Lower lobe of right lung (tissue), 2 donors: ENCODE measurements at places on chromosomes 2 and 18. TPM values are rescaled to one million over a fixed set of nuclear protein-coding genes. Genes with fewer than 3 reads are reported as not detected.

- no peak for DNase-seq
Measured at GRCh38 chr2:460861-461260, 173.0 kb upstream of the ALKAL2 start.

DNA sequence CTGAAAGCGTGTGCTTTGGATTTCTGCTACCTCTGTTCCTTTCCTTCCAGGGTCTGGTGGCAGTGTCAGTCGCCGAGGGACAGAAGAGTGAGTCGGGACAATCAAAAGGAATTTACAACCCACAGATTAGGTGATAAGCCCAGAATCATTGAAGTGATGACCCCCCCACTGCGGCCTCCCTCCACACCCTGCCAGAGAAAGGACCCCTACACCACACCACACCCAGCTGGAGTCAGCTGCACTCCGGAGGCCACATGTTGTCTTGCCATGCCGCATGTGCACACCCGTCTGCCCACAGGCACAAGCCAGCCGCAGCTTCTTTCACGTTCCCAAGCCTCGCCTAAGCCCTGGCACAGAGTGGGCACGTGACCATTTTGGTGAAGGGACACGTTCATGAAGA is 366.8 kb upstream of the SALL3 start:
- DNase-seq = no peak

GKN2 gene
- 53.3 TPM for total RNA-seq

CNGA3 gene
- 0.18 TPM for total RNA-seq

DNA sequence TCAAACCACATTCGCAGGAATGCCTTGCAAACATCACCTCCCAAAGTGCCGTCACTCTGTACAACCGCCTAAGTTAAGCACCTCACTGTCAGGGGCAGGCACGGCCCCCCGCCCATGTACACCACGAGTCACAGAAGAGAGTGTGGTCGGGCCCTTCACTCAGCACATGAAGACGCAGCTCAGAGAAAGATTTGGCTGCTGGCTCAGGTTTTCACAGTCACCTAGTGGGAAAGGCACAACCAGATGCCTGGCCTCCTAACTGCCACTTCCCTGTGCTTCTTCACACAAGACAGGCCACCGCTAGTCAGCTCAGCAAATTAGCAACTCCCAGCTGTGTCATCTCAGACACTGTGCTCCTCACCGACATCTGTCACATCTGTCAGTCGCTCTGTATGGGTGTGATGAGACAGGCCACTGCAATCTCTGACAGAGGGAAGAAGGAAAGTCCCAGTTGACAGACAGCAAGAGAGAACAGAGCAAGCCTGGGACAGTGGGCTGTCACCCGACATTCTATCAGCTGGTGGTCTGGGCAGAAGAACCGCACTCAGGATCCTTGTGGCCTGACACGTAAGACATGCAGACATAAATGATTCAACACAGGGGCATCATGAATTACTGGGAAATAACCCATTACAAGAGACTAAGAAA is 60.8 kb downstream of the CRACDL start:
- DNase-seq = no peak

DNA sequence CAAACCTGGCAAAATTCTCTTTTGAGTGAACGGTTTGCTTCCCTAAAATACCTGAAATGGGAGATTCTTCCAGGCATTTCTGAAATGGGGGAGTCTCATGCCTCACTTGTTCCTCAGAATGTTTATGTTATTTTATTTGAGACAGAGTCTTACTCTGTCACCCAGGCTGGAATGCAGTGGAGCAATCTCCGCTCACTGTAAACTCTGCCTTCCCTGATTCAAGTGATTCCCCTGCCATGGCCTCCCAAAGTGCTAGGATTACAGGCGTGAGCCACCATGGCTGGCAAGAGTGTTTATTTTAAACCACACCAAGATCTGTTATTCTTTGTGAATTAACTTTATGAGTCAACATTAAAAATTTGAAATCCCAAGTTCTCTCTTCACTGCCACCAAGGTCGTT is 6.4 kb upstream of the FHL2 start:
- DNase-seq = no peak

UGT1A8 gene
- not detected for total RNA-seq

DNA sequence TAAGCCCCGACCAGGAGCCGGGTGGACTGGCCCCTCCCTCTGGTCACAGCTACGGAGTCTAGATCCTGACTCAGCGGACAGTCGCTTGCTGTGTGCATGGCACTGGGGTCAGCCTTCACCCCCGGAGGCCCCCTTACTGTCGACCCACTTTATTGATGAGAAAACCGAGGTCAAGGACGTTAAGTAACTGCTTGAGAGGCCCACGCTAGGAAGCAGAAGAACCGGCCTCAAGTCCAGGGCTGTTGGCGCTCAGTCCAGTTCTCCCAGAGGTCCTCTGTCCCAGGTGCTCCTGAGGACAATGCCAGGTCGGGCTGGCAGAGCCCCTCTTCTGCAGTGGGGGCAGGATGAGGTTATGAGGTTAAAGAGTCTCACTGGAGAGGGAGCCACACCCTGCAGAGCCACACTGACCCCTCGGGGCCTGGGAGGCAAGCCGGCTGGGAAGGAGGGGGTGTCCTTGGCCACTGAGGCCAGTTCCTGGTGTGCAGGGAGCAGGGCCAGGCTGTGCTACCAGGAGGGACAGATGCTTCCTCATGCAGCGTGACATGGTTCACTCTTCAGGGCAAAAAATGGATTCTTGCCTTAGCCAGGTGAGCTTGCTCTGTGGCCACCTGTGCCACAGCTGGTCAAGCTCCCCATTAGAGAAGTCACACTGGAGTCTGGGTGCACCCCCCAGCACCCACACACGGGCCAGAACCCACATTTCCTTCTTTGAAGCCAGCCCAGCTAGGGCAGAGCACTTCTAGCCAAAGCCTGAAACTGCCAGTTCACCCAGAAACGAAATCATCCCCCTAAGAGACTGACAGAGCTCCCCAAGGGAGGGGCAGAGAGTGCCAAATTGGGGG is 47.3 kb upstream of the HPCAL1 start:
- peak; percentile 31 for DNase-seq

DNA sequence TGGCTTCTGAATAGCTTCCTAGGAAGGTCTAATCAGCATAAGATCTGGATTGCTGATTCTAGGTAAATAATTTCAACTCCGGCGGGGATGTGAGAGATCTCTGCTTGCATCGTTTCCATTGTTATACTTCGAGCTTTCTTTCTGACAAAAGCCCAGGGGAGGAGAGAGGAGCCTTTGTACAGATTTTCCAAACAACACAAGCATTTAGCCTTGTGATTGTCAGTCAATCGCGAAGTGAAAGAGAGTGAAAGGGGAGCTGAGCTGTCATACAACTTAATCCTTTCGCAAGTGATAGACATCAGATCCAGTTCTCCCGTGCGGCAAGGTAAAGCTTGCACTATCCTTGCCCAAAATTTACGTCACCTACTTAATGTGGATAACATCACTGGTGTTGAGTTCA is 26.2 kb downstream of the RALB start:
- no peak for DNase-seq

DNA sequence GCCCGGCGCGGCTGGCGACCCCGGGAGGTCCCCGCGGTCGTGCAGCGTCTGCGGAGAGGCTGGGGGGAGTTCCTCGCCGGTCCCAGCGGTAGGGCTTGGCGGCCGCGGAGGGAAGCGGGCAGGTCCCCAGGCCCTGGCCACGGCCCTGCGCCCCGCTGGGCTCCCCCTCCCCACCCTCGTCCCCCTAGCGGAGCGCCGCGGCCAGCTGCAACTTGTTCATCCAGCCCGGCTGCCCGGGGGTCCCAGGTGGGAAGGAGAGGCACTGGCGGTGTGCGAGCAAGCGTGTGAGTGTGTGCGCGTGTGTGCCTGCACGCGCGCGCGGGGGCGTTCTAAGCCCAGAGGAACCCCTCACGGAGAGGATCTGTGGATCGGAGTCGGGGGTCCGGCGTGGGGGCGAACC is 1.3 kb downstream of the PTPRM start:
- peak; percentile 62 for DNase-seq

SP140 gene
- 15.0 TPM for total RNA-seq

DNA sequence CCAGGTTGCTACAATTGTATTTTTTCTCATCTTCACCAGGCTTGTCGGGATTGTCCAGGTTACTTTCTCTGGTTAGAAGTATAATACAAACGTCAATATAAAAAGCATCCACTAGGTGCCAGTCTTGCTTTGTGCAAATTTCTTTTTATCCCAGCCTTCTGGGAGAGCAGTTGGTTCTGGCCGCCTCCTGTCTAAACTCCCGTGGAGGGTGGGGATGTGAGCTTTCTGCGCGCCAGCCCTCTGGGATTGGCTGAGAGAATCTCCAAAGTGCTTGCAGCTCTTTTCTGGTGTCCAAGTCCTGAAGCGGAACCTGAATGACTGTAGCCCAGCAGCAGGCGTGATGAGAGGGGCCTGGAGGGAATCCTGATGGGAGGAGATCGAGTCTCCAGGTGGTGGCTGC is 22.4 kb upstream of the TOGARAM2 start:
- no peak for DNase-seq

- DNase-seq = no peak
Measured at GRCh38 chr18:68436485-68436884, 278.4 kb downstream of the TMX3 start.

EGR4 gene
- total RNA-seq = not detected

TXNDC2 gene
- total RNA-seq = 0.12 TPM

RNASEH1 gene
- total RNA-seq = 17.3 TPM

DNA sequence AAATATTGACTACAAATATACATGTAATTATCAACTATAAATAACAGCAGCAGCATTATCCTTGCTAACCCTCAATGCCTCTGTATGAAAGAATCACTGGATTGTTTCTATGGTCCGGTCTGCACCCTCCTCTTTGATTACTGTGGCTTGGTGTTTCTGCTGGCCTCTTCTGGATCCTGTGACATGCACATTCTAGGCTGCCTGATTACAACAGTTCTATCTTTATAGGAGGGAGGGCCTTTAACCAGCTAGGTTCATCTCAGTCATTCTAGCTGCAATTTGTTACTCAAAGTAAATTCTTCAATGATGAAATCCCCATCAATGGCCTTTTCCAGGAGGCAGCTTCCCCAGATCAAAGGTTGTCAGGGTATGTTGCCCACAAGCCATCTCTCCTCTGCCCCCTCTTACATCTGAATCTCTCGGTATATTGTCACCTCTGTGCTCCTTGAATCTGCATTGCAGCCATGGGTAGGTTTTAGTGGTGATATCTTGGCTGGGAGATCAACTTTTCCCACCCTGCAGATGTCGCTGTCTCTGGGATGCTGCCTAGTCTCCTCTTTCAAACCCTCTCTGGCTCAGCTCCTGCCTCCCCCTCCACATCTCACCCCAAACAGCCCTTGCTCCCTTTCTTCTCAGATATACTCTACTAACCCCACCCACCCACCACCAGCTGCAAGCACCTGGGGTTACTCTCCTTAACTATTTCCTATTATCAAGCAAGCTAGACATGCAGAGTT is 106.2 kb upstream of the BZW1 start:
- DNase-seq = no peak

GRCh38 chr18:54388203-54389142 is 30.8 kb downstream of the C18orf54 start:
- DNase-seq = no peak

ERBB4 gene
- 25.3 TPM for total RNA-seq

DNA sequence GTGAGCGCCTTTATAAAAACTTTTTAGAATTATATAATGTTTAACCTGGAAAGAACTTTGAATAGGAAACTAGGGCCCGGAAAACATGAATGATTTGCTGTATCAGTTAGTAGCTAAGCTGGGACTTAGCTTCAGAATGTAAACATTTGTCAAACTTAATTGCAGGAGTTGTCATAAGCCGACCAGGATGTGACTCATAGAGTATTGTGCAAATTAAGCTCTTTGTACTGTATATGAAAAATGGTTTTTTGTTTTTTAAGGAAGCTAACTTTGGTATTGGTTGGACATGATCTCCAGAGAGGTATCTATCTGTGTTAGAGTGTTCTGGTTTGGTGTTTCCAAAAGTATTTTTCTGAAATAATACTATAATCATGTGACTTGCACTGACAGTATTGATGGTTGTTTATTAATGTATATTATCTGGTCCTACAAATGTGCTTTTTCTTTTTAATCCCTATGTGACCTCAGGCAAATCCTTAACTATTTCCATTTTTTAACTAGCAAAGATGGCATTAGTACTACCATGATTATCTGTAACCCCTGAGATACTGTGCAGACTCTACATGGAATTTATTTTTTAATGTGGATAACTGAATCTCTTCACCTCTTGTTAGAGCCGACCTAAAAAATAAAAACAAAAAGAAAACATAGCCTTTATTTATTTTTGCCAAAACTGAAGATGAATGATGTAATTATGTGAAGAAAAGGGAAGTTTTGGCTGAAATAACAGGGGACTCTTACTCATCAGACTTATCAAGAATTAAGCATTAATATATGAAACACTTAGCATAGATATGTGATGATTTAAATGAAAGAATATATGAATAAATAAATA is 11.7 kb downstream of the YIPF4 start:
- DNase-seq = no peak

DNA sequence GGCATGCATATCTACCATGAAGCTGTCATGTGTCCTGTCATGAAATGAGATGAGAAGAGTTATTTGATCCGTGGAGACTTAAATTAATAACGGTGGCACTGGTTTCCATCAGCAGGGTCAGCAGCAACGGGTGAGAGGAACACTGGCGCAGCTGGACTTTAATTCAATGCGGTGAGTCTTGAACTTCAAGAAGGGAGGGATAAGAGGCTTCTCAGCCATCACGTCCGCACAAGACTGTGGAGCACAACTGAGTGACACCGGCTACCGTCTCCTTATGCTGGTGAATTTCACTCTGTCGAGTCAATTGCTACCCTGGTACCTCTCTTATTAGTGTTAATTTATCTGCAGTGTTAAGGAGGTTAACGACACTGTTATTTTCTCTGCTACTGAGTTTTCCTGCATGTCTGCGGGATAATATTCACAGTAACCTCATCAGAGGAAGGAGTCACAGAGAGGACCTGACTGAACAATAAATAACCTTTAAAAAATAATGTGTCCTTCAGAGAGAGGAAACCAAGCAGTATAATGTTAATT is 236.8 kb downstream of the EPHA4 start:
- no peak for DNase-seq

- DNase-seq = no peak
Measured at GRCh38 chr2:88683160-88684021, 8.1 kb upstream of the RPIA start.

ACKR3 gene
- 12.6 TPM for total RNA-seq

DNA sequence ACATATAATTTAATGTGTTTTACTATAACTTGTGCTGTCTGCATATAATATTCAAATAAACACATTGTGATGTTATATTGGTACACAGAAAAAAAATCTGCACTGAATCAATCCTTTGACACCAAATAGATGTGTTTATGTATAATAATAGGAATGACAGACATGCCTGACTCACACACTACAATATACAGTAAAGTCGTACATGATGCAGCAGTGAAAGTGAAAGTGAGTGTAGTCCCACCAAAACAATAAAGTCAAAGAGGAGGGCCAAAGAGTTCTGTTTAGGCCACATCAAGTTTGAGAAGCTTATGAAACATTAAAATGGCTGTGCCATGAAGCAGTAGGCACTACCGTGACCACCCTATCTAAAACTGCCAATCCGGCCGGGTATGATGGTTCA is 8.2 kb upstream of the RBM44 start:
- DNase-seq = no peak
